ENCODE measurements at places on chromosomes 3 and 15.

GRCh38 chr15:45094358-45094730, 19.6 kb downstream of the DUOX2 start:
- DNase-seq: no peak

DNA sequence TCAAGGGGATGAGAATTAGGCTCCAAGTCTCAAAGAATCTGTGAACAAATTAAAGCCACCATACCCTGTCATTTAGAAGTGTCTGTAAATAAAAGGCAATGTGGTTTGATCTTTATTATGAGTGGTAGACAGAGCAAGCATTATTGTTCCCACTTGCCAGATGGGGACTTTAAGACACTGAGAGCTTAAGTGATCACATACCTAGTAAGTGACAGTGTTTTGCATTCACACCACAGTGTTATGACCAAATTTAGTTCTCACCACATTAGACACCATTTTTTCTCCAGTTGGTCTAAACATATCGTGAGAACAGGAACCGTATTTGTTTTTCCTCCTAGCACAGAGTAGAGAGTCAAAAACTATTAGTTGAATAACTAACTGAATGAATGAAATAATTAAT, 13.2 kb upstream of the ZBED2 start:
- no peak for DNase-seq

DNA sequence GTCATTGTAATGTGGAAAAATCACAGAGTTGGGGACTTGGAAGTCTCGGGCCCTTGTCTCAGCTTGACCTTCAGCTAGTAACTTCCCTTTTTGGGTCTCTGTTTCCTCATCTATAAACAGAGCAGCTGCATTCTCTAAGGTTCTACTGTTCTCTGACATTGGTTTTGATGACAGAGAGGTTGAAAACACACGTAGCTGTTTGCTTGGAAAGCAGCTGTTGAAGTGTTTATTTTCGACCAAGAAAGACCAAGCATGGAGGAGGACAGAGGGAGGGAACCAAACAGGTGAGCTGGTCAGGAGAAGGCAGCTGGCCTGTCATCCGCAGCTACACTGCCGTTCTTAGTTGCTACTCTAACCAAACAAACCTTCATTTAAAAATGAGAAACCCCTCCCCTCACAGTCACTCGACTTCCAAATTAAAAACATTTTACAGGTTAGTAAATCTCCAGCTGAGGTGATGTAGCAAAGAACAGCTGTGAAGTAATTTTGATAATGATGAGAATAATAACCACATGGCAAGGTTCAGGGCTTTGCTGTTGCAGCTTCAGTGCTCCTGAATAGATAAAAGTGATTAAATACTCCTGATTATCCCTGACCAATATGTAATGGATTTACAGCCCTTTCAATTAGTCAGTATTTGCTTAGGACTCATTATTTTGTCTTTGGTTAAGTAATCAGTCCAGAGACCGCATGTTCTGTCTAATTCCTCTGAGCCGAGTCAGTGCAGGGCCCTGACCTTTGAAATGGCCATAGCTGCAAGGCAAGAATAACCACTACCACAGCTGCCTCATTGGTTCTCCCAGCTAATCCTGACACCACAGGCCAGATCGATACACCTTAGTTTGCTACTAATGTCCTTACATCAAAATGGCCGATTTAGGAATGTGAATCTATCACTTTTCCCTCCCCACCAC, 65.3 kb downstream of the MEIS2 start:
- no peak for DNase-seq

GRCh38 chr3:134543113-134543512, 57.3 kb downstream of the CEP63 start:
- DNase-seq: no peak

GRCh38 chr3:197175503-197175902, 122.9 kb downstream of the DLG1 start:
- DNase-seq: no peak

GRCh38 chr15:44668921-44669320, 5.5 kb upstream of the SPG11 start:
- no peak for DNase-seq

DNA sequence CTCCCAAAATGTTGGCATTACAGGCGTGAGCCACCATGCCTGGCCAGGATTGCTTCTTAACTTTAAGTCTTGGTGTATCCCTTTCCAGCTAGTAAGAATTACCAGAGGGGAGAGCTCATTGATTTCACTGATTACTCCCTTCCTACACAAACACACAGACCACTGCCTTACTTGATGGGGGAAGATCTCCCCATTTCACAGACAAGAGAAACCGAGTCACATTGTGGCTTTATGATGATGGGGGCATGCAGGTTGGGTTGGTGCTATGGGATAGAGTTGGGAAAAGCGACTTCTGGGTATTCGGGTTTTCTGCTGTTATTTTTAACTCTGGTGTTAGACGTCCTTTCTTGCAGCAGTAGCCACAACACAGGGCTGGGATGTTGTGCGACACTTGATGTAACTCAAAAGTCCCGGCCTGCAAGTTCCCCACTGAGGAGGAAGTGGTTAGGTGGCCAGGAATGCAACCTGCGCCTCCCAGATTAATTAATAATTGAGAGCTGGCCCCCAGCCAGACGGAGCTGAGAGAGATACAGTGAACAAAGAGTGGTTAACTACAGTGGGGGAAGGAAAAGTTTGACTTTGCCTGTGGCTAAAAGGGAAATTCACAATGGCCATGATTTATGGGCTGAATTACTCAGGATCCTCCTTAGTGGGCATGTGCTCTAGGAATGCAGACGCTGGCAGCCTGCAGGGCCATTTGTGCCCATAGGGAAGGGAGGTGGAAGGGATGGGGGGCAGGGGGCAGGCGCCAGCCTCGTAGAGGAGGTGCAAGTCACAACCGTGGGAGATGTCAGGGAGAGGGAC, 63.6 kb downstream of the SMAD6 start:
- DNase-seq: no peak

- DNase-seq: no peak
Observed at GRCh38 chr15:57969355-57969754, 96.2 kb downstream of the ALDH1A2 start.

- DNase-seq: no peak
Observed at GRCh38 chr15:79283252-79284048, 928 bp downstream of the ANKRD34C start.

DNA sequence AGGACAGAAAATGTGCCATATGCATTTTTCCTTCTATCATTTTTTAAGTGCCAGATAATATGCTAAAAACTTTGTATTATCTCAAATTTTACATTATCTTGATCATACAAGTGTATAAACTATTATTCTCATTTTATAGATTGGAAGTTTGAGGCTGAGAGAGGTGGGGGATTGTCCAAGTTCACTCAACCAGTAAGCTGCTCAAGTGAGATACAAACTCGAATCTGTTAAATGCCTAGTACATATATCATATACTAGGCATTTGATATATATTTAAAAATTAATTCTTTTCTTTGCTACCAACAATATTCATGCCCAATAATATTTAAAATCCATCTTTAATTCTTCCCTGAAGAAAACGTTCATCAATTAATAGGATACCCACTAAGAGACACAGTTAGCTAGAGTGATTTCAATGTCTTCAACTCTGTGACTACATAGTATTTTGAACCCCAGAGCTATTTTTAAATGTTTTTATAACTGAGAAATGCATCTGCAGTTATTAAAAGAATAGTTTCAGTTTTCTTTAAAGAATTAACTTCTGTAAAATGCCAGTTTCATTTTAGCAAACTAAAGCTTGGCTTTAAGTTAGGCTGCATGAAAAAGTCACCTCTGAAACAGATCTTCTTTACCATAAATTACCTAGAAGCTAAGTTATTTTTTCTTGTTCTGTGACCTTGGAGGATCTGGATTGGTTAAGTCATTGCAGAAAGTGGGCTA, 40.4 kb downstream of the IQCB1 start:
- DNase-seq: no peak

DNA sequence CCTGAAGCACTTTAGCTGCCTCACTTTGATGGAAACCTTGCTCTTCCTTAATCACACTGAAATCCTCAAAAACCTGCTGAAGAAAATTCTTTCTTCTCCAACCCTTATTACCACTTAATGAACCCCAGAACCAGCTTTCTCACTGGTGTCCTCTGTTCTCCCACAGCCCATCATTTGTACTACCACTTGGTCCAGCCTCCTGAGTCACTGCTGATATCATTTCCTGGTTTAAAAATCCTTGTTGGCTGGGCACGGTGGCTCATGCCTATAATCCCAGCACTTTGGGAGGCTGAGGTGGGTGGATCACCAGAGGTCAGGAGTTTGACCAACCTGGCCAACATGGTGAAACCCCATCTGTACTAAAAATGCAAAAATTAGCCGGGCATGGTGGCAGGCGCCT, 418.6 kb upstream of the KCNMB2 start:
- DNase-seq: no peak

DNA sequence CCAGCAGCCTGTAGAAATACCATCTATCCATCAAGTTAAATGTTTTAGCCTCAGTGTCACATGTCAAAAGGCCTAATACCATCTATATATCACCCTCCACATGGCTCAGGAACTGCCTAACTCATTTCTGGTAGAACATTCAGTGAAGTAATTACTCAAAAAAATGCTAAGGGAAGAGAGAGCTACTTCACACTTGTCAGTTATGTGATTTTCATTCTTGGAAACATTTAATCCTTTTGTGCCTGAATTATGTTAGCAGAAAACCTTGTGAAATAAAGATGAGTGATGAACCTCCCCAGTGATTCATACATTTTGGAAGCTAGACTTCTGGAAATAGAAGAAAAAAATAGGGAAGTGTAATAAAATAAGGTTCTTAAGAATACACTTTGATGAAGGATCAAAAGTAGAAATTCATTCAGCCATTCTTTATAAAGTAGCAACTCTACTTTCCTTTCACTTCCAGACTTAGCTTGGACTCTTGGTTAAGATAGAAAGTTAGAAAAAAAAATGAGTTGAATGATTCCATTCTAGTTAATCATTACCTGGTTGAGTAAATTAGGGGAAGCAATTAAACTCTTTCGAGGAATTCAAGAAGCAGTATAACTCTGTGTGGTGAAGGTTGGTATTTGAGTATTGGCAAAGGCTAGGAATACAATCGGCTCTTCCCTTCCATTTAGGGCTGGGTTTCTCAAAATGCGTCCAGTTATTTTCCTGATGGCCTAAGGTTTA, 3.6 kb downstream of the OTOL1 start:
- no peak for DNase-seq

DNA sequence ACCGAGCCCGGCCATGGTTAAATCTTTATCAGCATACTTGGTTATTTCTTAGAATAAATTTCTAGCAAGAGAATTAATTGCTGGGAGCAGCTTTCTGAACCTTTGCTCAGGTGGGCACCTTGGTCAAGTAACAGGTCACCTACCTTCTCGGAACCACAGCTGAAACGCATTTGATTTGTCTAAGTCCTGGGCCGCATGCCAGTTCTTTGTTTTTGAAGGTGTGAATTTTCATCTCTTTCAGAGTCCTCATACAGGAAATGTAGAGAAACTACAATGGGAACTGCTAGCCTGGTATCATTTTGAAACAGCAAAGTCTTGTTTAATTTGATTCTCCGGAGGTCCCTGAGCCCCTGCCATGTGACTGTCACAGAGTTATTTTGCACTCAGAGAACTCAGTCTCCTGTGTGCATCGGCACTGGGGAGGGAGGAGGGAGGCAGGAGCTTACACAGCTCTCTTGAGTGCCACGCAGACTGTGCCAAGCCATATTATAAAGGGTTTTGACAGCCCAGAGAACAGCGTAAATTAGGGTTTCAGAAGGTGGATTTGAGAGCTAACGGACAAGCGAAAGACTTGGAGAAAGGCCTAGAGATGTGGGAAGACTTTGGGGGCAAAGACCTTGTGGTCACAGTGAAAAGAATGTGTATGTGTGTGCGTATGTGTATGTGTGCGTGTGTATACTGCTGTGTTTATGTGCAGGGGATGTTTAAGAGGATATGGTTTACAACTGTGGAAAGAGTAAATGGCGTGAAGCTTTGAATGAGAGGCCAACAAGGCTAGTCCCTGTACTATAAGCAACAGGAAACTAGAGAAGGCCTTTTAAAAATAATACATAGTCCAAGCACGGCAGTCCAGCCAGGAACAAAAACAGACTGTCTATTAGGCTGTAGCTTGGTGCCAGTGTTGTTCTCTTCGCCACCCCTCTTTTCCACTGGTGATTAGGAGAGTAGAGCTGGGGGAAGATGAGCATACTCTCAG, 61.8 kb upstream of the ATP13A3 start:
- DNase-seq: no peak

- no peak for DNase-seq
Observed at GRCh38 chr15:40115670-40116093, 7.0 kb upstream of the BMF start.

GRCh38 chr15:100653608-100654007, 51.2 kb downstream of the ASB7 start:
- DNase-seq: no peak

GRCh38 chr3:188673646-188674186, 498.1 kb upstream of the TPRG1 start:
- no peak for DNase-seq

DNA sequence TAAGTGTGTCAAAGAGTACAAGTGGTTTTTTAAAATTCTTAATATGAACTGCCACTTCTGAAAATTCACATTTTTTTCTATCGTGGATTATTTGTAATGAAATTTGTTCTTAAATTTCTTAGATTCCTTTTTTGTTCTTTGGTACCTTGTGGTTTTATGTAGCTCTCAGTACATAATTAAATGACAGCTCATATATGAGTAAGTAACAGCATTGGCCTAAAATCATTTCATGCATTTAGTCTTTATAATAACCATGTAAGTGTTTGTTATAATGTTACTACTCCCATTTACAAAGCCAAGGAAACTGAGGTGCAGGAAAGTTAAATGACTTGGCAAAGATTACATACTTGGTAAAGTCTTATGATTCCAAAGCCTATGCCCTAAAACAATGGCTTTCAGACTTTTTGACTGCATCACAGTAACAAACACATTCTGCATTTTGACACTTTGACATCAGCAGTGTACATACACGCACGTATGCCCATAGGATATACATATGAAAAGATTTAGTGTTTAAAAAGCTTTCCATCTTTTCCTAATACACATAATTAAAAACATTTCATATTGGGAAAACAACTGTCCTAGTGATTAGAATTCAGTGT, 14.9 kb downstream of the SPRED1 start:
- DNase-seq: no peak

GRCh38 chr15:63345391-63345752, 36.3 kb downstream of the CA12 start:
- DNase-seq: no peak

DNA sequence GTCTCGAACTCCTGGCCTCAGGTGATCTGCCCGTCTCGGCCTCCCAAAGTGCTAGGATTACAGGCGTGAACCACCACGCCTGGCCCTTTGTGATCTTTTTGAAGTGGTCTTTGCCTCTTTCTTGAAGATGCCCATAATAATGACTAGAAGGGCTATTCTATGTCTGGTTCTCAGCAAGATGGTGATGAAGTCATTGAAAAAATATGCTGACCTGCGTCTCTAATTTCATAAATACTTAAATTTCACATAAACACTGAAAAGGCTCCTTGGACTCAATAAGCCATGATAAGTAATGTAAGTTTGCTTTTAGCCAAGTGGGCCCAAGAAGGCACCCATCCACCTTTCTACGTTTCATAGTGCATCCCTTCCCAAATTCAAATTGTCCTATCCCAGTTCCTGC, 775 bp upstream of the MAPK6 start:
- no peak for DNase-seq

All from sciatic nerve (tissue), 2 donors.